ENCODE measurements at places on chromosomes 2 and 18. TPM values are rescaled to one million over a fixed set of nuclear protein-coding genes. Genes with fewer than 3 reads are reported as not detected.

Gene SCN3A
- not detected for total RNA-seq

Gene TLX2
- 0.25 TPM for total RNA-seq

Gene EGR4
- 0.48 TPM for total RNA-seq

Gene IL36B
- total RNA-seq: not detected

Gene POTEJ
- total RNA-seq: not detected

Gene TRAPPC8
- total RNA-seq: 29.0 TPM

Gene GGCX
- 24.1 TPM for total RNA-seq

Gene NT5C1B
- total RNA-seq: not detected

Gene GPR39
- total RNA-seq: not detected

Gene SCYGR4
- total RNA-seq: not detected

Gene ZNF521
- not detected for total RNA-seq

Gene SPATA3
- total RNA-seq: 0.21 TPM

Gene TGFBRAP1
- total RNA-seq: 31.6 TPM

Gene CRYBA2
- total RNA-seq: not detected

Gene EFHD1
- total RNA-seq: 0.17 TPM

Gene UGT1A6
- total RNA-seq: not detected

Gene KIF1A
- 2.6 TPM for total RNA-seq

Gene TAF4B
- total RNA-seq: 17.8 TPM

Gene SNTG2
- 0.52 TPM for total RNA-seq

Gene MBD5
- 18.5 TPM for total RNA-seq

Gene KLHL29
- 0.21 TPM for total RNA-seq

Gene CNGA3
- total RNA-seq: not detected

Gene FMNL2
- total RNA-seq: 0.57 TPM

Gene MC5R
- not detected for total RNA-seq

Gene GCA
- 15.7 TPM for total RNA-seq

Gene ALKAL2
- total RNA-seq: not detected

Gene KLHL41
- total RNA-seq: 0.15 TPM

Gene SAG
- total RNA-seq: not detected

Gene GRHL1
- 0.40 TPM for total RNA-seq

Gene CNDP1
- not detected for total RNA-seq

Gene RBM43
- total RNA-seq: 1.9 TPM

Gene ARHGAP25
- 63.6 TPM for total RNA-seq
